ENCODE measurements at places on chromosomes 12 and 14.
A peak's percentile ranks its signal among the peaks of the same experiment; 100 is the strongest.

DNA sequence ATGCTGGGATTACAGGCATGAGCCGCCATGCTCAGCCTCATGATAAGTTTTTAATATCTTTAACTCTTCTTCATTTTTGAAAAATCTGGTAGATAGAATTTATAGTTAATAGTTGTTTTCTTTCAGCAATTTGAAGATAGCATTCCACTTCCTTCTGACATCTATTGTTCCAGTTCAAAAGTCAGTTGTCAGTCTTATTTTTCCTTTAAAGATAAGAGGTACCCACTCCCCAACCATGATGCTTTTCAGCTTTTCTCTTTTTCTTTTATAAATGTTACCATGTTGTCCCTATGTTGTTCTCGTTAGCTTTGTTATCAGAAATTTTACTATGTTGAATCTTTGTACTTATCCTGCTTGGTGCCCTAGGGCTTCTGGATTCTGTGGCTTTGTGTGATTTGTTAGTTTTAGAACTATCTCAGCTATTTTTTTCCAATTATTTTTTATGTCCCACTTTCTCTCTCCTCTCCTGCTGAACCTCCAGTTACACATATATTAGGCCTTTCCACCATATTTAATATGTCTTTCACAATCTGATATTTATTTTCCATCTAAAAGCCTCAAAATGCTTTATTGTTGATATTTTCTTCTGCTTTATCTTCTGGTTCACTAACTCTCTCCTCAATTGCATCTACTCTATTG, 181.6 kb upstream of the FOXN3 start:
- no peak for DNase-seq

DNA sequence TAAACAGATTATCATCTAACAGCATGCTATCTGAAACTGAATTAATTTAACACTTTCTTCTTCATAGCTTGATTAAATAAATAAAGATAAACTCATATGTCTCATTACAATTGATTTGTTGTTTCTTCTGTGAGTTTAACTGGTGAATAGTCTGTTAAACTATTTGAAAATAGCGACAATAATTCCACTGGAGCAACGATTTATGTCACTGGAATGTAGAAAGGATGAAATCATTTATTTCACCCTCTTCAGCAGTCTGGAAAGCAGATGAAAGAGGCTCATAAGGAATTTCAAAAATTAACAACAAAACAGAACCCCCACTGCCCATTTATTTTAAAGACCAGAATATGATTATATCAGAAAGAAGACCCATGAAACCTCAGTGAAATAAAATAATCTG, 1165.1 kb upstream of the USP15 start:
- DNase-seq: no peak

GRCh38 chr12:128857133-128857763, 4.0 kb downstream of the GLT1D1 start:
- DNase-seq: no peak

GRCh38 chr14:70718383-70719118, 76.8 kb downstream of the TTC9 start:
- DNase-seq: no peak

- no peak for DNase-seq
These were observed 5.7 kb upstream of the OAS3 start for GRCh38 chr12:112932485-112933128.

GRCh38 chr12:49121047-49121696, 10.0 kb downstream of the TUBA1B start:
- peak; percentile 38 for DNase-seq

GRCh38 chr14:65198346-65198745, 96.0 kb upstream of the MAX start:
- DNase-seq: no peak

- no peak for DNase-seq
These were observed 70.0 kb downstream of the KIF21A start for GRCh38 chr12:39372929-39373328.

DNA sequence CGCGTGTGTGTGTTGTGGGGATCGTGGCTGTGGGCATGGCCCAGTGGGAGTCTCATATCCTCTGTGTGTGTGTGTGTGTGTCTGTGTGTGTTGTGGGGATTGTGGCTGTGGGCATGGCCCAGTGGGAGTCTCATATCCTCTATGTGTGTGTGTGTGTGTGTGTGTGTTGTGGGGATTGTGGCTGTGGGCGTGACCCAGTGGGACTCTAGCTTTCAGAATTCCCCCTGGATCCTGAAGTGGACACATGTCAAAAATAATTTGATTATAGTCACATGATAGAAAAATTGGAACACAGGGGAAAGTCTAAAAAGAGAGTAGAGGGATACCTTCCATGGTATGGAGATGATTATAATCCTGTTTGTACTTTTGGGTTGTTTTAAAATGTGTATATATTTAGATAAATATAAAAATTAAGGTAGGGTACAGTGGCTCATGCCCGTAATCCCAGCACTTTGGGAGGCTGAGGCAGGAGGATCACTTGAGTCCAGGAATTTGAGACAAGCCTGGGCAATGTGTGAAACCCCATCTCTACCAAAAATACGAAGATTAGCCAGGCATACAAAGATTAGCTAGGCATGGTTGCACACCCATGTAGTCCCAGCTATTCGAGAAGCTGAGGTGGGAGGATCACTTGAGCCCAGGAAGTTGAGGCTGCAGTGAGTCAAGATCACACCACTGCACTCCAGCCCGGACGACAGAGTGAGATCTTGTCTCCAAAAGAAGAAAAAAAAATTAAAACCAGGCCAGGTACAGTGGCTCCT, 11.0 kb downstream of the PAPLN start:
- DNase-seq: no peak

DNA sequence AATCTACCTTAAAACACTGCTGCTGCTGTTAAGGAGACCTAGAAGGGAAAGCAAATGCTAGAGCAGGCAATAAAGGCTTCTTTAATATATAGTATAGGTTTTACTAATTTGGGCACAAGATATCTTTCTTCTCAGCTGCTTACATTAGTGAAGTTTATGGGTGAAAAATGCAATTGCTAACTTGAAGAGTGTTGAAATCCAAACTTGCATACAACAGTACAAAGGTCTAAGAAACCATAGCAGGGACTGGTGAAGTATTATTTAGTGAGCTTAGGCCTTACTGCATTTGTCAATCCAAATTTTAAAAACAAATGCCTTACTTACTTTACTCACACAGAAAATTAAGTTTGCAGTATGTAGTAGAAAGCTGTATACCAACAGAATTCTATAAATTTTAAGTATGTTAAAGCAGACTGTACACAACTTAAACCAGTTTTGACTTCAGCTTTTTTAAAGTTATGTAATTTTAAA, 1.4 kb upstream of the AP4S1 start:
- DNase-seq: no peak

GRCh38 chr12:31218203-31219025, 107.5 kb downstream of the SINHCAF start:
- no peak for DNase-seq

- DNase-seq: no peak
These were observed 235.3 kb downstream of the CCDC91 start for GRCh38 chr12:28425526-28425925.

- no peak for DNase-seq
These were observed 22.4 kb upstream of the GPR33 start for GRCh38 chr14:31510222-31510621.

GRCh38 chr12:113862590-113863454, 103.3 kb downstream of the RBM19 start:
- no peak for DNase-seq

DNA sequence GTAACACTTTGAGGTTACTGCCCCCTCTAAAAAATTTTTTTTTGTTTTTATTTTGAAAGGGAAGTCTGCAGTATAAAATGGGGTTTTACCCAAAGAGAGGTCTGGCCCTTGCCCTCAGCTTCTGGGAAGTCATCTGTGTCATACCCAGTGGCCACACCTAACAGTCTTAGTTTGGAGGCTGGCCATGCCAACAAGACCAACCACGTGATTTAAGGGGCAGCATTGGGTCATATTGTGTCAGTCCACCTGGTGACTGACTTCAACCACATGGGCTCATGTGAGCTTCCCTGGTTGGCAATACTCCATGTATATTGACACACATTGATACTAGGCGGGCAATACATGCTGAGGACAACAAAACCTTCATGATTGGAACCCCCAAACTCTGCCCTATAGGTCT, 173.9 kb downstream of the GXYLT1 start:
- DNase-seq: no peak

DNA sequence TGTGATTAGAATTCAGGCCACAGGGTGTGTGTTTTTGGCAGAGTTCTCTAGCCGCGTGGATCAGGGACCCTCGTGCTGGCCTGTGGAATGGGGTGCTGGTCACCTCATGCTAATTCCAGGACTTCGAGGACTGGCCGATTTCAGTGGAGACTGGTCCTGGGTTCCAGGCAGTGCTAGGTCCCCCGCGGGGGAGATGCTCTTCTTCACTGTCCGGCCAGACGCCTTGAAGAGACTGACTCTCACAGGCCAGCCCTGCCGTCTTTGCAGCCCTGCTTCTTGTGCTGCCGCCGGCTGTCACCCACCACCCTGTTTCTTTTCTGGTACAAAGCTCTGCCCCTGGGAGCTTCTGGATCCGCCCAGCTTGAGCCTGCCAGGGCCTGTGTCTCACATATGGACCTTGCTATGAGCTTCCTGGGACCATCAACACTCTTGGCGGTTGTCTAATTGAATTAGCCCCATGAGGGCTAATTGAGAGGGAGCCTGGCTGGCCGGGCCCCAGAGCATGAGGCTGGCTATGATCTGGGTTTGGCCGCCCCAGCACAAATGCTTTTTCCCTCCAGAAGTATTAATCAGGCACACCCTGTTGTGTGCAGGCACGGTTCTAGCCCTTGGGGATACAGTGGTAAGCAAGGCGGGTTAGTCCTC, 8.2 kb downstream of the MLXIP start:
- no peak for DNase-seq

- DNase-seq: no peak
These were observed 34.5 kb upstream of the PTGR2 start for GRCh38 chr14:73817020-73817655.

DNA sequence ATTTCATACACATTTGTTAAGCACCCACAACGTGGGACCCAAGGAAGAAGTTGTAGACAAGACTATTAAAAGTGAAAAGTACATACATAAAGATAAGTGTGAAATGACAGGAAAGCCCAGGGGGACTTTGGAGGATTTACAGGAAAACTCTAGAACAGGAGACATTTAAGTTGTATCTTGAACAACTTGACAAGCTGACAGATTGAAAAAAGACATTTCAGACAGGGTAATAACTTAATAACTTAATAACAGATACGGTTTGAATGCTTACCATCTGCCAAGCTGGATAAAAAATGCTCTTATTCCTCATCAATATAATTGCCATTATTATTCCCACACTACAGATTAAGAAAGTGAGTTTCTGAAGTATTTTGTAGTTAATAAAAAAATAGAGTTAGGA, 229.7 kb upstream of the SYT10 start:
- DNase-seq: no peak

DNA sequence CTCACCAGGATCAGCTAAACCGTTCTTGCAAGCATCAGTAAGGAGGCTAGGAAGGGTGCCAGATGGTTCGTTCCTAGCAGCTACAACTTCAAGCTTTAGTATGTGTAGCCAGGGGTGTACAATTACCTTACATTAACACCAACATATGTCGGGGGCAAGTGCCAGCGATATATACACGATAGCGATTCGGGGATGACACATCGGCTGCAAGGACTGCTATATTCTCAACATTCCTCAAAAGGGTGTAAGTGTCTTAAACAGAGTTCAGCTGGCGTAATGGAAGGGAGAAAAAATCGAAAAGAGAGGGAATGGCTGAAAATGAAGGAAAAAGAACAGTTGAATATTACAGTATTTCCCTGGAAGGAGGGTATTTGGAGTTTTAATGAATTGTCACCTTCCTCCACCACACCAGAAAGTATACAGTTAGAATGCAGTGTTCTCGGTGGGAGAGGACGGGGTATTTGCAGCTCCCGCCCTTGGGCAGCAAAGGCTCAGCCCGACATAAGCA, 545 bp downstream of the LIMA1 start:
- DNase-seq: peak; percentile 41

- DNase-seq: no peak
These were observed 8.4 kb downstream of the FAR2 start for GRCh38 chr12:29157486-29157946.

DNA sequence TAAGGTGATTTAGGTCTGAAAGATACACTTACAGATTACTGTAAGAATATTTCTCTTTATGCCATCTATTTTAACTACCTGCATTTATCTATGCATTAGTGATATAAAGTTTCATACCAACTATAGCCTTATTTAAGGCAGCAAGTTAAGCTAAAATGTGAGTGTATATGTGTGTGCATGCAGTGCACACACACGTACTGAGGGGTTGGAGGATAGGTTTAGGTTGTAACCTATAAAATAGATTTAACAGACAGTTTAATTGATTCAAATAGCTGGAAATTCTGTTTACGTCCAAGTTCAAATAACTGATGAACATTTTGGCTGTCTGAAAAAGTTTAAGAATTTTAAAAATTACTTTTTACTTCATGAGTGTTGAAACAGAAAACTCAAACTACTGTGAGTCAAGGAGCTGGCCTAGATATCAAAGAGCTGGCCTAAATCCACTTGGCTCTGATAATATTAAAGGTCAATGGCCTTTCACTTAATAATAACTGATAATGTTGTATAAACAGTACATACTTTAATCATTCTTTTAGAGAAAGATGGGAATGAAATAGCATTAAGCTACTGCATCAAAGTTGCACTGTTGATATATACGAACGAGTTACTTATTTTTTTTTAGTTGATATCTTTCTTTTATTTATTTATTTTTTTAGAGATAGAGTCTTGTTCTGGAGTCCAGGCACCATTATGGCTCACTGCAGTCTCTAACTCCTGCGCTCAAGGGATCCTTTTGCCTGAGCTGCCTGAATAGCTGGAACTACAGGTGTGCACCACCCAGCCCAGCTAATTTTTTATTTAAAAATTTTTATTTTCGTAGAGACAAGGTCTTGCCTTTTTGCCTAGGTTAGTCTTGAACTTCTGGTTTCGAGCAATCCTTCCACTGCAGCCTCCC, 13.8 kb upstream of the KCNJ8 start:
- DNase-seq: no peak

GRCh38 chr14:60723116-60723906, 840 bp downstream of the SIX4 start:
- peak; percentile 72 for DNase-seq

DNA sequence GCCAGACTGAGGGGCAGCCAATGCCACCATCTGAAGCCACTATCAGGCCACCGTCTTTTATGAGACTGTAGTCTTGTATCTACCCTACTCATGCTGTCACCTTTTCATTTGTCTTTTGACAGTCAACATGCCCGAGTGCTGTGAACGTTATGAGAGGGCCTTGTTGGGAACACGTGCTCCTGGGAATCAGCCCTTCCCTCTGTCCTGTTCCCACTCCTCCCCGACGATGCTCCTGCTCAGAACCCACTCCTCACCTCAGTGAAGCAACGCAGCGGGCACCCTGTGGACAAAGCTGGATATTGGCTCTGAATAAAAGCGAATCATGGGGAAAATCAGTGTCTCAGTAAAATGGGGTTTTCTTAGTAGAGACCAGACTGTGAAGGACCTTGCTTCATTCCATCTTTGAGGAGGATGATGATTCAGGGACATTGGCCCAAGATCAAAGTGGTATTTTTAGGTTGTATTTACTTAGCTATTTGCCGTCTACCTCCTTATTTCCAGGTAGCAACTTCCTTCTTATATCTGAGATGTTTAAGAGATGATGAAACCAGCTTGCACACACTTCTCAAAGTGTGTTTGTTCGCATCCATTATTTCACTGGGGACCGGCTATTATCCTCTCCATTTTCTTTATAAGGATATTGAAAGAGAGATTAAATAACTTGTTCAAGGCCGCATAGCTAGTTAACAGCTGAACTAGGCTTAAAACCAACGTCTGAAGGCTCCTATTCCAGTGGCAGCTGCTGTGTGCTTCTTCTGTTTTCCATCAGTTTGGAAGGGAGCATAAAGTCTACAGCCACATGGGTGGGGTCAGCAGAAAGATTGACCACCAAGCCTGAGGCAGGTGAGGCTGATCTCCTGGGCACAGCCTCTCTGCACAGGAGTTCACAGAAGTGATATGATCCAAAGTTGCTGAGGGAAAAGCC, 43.9 kb upstream of the CTDSP2 start:
- no peak for DNase-seq
